ENCODE measurements at places on chromosomes 5 and 9. TPM values are rescaled to one million over a fixed set of nuclear protein-coding genes. Genes with fewer than 3 reads are reported as not detected.

Gene OR13J1
- not detected for total RNA-seq

Gene RELL2
- total RNA-seq: 12.3 TPM

Gene IRX2
- total RNA-seq: 46.8 TPM

Gene SAXO1
- total RNA-seq: not detected

Gene FAM81B
- total RNA-seq: not detected

Gene ZNF618
- 8.0 TPM for total RNA-seq

Gene MEIKIN
- not detected for total RNA-seq

Gene TAF11L5
- not detected for total RNA-seq

Gene WASHC1
- total RNA-seq: 2.9 TPM

Gene MSANTD3
- total RNA-seq: 40.5 TPM

Gene ARSI
- total RNA-seq: 3.3 TPM

Gene FAM120A
- 59.6 TPM for total RNA-seq

Gene ENTPD8
- not detected for total RNA-seq

Gene CSF1R
- total RNA-seq: 0.09 TPM

Gene PCDHGB6
- 1.1 TPM for total RNA-seq

Gene CEL
- total RNA-seq: 1.5 TPM

Gene SPINK1
- total RNA-seq: not detected

Gene RMND5B
- total RNA-seq: 21.9 TPM

Gene NTRK2
- under 0.01 TPM for total RNA-seq

Gene PCDHA12
- total RNA-seq: not detected

Gene ANKRD31
- 0.09 TPM for total RNA-seq

Gene ORM2
- not detected for total RNA-seq

Gene BAAT
- 0.05 TPM for total RNA-seq

All from airway epithelial cell (primary cell).